ENCODE measurements at places on chromosomes 4 and X.
A peak's percentile ranks its signal among the peaks of the same experiment; 100 is the strongest.

GRCh38 chrX:110026099-110026844 is 23.4 kb downstream of the TMEM164 start:
- DNase-seq = no peak

DNA sequence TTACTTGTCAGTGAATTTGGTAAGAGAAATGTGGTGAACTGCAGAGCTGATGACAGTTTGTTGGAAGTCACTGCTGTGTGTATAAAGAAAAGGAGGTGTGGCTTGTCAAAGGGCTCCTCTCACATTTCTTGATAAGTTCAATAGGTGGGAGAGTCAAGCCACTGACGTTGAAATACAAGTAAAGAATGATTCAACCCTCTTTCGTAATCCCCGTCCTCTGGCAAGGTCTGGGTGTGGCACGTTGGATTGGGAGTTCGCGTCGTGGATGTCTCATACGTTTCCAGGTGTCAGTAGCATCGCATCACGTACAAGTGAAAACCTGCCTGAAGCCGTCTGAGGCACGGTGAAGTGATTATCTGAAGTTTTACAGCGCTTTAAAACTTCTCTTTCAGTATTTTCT is 76.4 kb downstream of the EGF start:
- DNase-seq = no peak

- DNase-seq = peak; percentile 71
These were observed 38.8 kb downstream of the GAB1 start for GRCh38 chr4:143375326-143376073.

DNA sequence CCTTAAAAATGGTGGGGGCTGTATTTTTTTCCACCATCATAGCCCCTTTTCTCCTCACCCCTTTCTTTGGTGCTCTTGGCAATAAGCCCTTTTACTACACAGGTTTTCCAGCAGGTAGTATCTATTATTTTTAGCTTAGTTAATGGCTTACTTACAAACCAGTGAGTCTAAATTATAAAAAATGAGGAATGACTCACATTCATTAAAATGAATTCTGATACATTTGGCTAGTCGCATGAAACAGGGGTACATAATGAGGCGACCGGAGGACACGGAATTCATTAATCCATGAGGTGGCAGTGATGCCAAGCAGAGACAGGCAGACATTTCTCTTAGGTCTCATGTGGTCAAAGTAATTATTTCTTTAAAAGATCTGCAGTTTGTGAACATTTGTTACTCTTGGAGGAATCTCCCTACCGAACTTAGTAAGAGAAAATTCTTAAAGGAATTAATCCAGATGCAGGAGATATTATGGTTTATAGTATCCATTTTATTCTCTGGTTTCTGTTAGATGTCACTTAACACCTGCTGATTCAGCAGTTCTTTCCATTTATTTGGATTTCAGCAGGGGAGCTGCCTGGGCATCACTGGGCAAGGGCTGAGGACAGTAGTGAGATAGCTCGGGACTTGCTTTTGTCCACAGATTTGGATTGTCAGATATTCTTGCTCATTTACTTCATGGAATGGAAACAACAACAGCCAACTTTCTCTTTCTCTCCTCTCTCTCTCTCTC is 575.0 kb upstream of the NR3C2 start:
- DNase-seq = no peak

GRCh38 chrX:41589634-41590270 is 99.0 kb upstream of the GPR34 start:
- DNase-seq = no peak

- DNase-seq = no peak
These were observed 25.9 kb downstream of the ADH1A start for GRCh38 chr4:99264927-99265326.

DNA sequence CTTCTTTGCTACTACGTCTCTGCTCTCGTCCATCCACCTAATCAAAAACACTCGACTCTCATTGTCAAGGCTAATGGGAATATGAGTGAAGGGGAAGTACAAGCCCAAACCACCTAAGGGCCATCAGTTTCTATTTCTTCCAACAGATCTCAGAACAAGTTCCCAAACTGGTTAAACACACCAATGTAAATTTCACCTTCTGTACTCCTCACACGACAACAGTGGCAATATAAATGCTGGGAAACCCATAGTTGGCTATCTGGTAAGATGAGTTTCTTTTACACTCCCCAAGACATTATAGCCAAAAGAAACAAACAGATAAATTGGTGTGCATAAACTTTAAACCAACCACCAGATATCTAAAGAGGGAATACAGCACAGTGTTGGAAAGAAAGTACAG is 21.9 kb downstream of the ACSL1 start:
- DNase-seq = no peak

DNA sequence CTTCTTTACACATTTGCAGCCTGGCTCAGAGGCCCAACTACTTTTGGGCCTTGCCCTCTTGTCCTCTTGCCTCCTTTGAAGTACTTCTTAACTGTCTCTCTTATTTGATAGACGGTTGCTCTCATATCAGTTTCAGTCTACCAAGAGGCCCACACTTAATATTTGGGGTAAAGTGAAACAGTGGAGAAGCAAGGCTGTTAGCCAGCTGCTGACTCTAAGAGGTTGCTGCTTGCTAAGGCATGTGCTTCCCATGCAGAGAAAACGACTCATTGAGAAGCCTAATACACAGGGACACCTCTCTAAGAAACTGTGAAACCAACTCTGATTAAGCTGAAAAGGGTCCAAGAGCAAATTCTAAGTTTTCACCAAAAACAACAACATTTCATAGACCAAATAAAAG is 94.6 kb downstream of the PPP3CA start:
- no peak for DNase-seq

- DNase-seq = no peak
These were observed 130.8 kb downstream of the PDLIM5 start for GRCh38 chr4:94582517-94582916.

- DNase-seq = no peak
These were observed 147.0 kb downstream of the PDGFC start for GRCh38 chr4:156824451-156825060.

DNA sequence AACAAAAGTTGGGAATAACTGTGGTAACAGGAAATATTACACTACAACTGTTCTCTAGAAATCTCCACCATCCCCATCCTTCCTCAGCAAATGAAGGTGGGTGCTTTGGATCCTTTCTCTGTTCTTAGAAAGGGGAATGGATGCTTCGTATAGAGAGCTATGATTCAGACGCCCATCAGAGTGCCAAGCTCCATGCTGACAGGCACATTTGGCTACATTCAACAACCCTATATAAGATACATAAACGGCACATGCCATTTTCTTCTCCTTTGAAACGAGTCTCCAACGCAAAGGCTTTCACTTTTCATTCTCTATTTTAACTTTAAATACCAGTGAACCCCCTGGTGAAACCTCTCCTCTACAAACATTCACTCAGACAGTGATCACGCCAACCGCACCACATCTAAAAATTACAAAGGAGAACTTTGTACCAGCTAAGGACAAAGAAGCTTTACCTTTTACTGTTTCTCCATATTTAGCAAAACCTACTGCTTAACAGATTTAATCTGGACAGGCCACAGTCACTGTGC is 172.5 kb downstream of the TSPAN5 start:
- no peak for DNase-seq

DNA sequence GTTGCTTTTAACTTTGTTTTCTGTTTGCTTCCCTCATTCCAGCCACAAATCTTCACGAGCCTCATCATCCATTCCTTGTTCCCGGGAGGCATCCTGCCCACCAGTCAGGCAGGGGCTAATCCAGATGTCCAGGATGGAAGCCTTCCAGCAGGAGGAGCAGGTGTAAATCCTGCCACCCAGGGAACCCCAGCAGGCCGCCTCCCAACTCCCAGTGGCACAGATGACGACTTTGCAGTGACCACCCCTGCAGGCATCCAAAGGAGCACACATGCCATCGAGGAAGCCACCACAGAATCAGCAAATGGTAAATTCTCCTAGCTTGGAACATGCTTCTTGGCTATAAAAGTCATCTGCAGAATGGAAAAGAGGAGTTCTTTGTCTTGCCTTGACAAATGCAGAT is 12.6 kb downstream of the AMTN start:
- DNase-seq = no peak

- no peak for DNase-seq
These were observed 63.5 kb upstream of the PGM2 start for GRCh38 chr4:37762991-37763368.

GRCh38 chrX:71541210-71542022 is 8.5 kb downstream of the OGT start:
- DNase-seq = no peak

GRCh38 chrX:20969565-20969964 is 404.7 kb upstream of the CNKSR2 start:
- DNase-seq = no peak

GRCh38 chr4:144204431-144204830 is 63.9 kb upstream of the GYPA start:
- no peak for DNase-seq

GRCh38 chrX:16722481-16722880 is 3.1 kb downstream of the SYAP1 start:
- no peak for DNase-seq

GRCh38 chrX:134148172-134148692 is 88.8 kb upstream of the CCDC160 start:
- no peak for DNase-seq

- DNase-seq = no peak
These were observed 52.0 kb upstream of the TMSB15B start for GRCh38 chrX:103910430-103910829.

- DNase-seq = no peak
These were observed 226.9 kb downstream of the ASMT start for GRCh38 chrX:1841746-1842145.

DNA sequence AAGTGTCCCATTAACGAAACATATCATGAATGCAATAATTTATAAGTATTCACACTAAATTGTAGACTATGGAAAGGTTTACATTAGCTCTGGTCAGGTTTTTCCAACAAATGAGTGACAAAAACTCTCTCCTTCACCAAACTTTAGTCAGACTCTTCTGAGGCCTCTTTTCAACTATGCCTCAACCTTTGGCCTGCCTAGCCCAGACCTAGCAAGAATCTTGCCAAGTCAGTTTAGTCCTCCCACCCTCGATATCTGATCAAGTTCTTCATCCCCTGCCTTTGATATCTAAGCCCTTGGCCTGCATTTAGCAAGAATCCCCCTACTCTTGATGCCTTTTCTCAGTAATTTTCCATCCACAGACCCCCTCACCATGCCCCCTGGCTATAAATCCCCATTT is 37.9 kb downstream of the CCDC158 start:
- no peak for DNase-seq

- DNase-seq = no peak
These were observed 790.9 kb downstream of the KLHL13 start for GRCh38 chrX:117325706-117326105.

DNA sequence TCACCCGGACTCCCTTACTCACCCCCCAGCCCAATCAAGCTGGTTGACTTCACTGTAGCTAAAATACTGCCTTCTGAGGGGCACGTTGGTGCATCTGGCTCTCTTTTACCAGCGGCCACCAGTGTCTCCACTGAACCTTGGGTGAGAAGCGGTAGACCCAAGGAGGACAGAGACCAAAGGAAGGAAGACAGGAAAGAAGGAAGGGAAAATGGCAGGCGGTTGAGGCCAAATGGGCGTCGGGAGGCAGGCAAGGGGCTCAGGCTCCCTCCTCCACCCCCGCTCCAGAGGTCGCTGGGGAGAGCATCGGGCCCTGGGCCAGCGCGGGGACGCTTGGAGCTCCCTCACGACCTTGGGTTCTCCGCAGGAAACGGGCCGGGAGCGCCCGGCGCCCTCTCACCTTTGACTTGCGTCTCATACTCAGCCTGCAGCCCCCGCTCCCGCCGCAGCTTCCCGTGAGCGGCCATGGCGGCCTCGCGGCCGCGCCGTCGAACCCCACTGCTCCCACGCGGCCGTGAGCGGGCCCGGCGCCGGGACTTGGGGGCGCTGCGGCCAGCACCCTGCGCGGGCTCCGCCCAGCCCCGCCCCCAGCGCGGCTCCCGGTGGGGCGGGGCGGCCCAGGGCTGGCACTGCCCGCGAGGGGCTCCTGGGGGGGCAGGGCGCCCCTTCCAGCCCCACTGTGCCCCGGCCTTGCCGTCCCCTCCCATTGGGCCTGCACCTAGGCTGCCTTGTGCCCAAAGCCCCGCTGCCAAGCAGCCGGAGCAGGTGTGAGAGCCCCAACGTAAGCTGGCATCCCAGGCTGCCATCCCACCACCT is at the start of gene ARHGAP4:
Gene ARHGAP4 (minus strand): TSS at position 526 of the 813 bp plus-strand sequence. CDS start 62 bp downstream, at position 464.
- no peak for DNase-seq

DNA sequence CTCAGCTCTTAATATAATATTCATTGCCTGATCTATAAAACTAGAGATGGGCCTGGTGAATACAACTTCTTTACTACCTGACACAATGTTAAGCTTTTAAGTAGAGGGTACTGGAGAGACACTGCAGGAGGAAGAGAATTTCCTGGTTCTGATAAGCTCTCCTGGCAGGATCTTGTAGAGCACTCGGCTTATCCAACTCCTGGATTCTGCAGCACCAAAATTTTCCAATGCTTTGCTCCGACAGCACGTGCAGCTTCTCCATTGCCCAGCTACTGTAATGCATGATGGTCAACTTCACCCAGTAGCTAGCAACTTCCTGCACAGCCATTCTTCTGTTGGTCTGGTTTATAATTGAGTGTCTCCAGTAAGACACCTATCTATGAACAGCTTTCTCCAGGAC is 686.2 kb upstream of the BOD1L1 start:
- no peak for DNase-seq

- DNase-seq = no peak
These were observed 333.5 kb downstream of the FBXW7 start for GRCh38 chr4:152202415-152202814.

GRCh38 chr4:111209706-111210105 is 586.8 kb upstream of the PITX2 start:
- peak; percentile 73 for DNase-seq

- DNase-seq = peak; percentile 91
These were observed at the start of gene WNK3 for GRCh38 chrX:54357414-54358377. WNK3 (minus strand) TSS chrX:54358046.

GRCh38 chr4:89586318-89586717 is 250.6 kb downstream of the SNCA start:
- DNase-seq = peak; percentile 56

GRCh38 chr4:88037447-88037846 is 30.0 kb downstream of the PKD2 start:
- no peak for DNase-seq

- DNase-seq = peak; percentile 80
These were observed 198.9 kb downstream of the ANK2 start for GRCh38 chr4:113248320-113248719.

Data from islet precursor cell (in vitro differentiated cells).